ENCODE measurements at places on chromosomes 11 and 22.

- DNase-seq = no peak
Measured at GRCh38 chr11:112507281-112507680, 246.6 kb upstream of the PLET1 start.

DNA sequence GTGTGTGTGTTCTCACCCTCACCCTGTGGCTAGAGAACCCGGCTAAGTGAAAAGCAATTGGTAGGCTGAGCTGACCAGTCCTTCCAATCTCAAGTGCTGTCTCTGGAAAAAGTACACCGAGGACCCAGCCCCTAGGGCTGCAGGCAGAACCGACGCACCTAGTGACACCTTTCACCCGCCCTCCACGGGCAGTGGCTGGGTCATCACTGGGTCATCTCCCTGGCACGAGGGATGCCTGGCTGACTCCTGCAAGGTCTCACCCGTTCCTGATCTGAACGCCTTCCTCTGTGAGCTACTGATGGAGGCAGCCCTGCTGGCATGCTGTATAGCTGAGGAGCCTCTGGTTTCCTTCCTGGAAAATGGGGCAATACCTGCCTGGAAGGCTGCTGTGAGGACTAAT lies 311.5 kb downstream of the NTM start:
- no peak for DNase-seq

DNA sequence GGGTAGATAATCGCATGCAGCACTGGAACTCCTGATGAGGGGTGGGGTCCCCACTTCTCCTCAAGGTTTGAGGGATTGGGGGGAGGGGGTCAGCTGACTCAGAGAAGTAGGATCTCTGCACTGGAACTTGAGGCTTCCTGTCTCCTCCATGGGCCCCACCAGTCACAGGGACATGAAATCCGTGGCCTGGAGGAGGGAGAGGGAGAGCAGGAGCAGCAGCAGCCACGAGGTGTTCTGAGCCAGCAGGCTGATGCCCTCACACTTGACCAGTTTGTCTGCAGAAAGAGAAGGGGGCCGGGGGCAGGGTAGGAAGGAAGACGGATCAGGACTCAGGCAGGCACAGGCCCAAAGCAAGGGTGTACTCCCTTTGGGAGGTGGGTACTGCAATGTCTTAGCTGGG lies 3.7 kb downstream of the THY1 start:
- no peak for DNase-seq

GRCh38 chr22:37279331-37280181 lies 2.8 kb upstream of the CYTH4 start:
- no peak for DNase-seq

- DNase-seq = no peak
Measured at GRCh38 chr11:1043563-1044096, 7.1 kb upstream of the MUC6 start.

DNA sequence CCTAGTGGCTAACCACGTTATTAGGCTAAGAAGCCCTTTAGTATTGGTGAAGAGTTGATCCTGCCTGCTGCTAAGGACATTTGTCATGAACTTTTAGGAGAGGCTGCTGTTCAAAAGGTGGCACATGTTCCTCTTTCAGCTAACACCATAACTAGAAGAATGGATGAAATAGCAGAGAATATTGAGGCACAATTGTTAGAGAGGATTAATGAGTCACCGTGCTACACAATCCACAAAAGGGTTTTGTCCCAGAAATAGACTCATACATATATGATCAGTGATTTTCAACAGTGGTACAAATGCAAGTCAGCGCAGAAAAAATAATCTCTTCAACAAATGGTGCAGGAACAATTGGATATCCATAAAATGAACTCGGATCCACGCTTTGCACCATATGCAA lies 7.0 kb upstream of the MSANTD2 start:
- DNase-seq = no peak

- DNase-seq = no peak
Measured at GRCh38 chr22:37623075-37624016, 14.7 kb downstream of the GGA1 start.

DNA sequence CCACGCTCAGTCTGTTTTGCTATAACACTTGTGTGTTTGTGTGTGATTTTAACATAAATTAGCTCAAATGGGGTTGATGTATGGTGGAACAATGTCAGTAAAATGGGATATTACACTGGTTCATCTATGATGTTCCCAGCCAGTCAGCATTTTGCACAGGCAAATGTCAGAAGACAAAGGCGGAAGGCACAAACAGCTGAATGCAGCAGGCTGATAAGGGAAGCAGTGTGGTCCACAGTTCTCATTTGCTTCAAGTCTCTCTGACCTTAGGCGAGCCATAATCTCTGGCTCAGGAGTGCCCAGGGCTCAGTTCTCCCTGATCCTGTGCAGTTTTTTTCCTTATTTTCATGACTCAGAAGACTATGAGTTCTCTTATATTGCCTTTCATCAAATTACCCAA lies 102.7 kb downstream of the FAR1 start:
- no peak for DNase-seq
